ENCODE measurements at places on chromosomes 1 and 21.

DNA sequence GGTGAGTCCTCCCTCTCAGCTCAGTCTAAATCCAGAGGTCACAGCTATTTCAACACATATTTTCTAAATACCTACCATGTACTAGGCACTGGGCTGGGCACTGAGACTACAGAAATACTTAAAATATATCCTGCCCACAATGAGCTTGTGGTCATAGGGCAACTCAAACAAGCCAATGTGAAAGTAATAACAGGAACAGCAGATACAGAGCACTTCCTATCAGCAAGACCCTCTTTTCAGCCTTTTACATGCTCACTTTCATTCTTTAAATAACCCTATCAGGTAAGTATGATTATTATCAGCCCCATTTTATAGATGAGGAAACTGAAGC is 71.9 kb downstream of the CD34 start:
- DNase-seq, result no peak

DNA sequence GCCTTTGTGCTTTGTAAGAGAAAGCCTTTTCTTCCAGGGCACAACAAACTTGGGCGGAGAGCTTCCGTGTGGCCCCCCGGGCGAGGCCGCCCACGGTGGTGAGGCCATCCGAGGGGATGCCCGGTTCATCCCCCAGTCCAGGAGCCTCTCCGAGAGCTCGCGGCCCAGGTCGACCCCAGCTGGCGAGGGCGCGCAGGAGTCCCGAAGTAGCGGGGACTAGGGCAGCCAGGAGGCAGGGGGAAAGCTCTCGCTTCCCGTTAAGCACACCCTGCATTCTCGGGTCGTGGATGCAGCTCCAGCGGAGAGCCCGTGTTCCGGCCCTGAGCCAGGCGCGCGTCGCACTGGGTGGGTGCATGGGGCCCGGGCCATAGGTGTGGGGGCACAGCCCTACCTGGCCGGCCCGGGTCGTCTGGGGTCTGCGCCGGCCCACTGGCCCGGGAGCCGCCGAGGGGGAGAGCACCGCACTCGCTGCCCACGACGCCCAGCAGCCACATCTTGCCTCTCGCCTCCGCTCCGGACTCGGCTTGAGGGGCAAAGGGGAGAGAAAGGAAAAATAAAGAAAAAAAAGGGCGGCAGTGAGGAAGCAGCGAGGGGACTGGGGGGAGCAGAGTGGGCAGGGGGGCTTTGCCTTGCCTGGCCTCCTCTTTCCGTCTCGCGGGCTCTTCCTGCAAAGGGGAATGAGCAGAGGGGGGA is 1.8 kb downstream of the RNF220 start:
- no peak for DNase-seq

GRCh38 chr1:200369131-200369530 is 40.7 kb downstream of the ZNF281 start:
- DNase-seq, result no peak

DNA sequence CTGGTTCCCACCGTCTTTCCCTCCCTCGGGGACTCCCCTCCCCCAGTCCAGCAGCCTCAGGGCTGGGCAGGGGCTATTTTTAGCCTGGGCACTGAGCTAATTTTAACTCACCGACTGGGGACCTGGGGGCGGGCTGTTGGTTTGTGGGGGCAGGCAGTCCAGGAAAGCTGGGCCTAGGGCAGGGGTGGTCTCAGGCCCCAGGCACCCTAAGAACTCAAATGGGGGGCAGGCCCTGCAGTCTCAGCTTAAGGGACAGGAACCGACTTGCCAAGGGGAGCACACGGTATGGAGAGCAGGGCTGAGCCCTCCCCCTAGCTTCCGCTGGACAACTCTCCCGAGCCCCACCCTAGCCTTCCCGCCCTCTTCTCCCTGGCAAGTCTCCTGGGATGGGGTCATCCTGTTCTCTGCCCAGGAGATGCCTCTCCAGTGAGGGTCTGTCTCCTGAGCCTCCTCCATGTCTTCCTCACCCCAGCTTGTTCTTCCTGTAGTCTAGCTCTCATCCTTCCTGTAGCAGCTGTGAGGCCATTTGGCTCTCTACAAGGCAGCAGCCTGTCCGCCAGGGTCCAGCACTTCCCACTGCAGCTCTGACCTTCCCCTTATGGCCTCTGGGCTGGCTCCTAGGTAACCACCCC is 10.1 kb downstream of the MEF2D start:
- no peak for DNase-seq

GRCh38 chr1:2501041-2501819 is 25.1 kb downstream of the PLCH2 start:
- DNase-seq, result no peak

DNA sequence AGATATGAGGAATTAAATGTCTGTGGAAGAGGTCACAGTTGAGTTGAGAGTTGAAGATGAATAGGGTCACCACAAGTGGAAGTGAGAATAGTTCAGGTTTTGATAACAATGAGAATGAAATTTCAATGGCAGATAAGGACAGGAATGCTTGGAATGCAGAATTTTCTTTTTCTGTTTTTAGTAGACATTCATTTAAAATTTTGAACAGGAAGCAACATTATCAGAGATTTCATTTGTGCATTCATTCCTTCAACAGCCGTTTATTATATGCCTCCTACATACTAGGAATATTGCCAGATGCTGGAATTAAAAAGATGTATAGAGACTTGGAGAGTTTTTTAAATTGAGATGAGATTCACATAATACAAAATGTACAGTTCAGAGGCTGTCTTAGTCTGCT is 126.8 kb downstream of the ITSN1 start:
- DNase-seq, result no peak

GRCh38 chr1:164760569-164760968 is 201.6 kb downstream of the PBX1 start:
- DNase-seq, result no peak

DNA sequence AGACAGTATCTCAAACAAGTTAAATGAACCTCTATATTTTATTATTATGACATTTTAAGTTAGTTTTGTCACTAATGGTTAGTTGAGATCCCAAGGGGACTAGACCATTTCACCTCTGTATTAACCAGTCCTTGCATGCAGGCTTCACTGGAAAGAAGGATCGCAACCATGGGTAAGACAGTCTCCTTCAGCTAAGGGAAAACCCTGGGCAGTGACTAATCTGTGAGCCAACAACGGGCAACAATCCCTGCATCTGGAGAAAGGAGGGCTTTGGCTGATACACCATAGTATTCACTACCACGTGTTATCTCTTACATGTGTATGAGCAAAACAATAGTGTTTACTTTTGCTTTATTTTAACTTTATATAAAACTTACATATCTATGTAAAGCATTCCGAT is 708.8 kb upstream of the CHRM3 start:
- DNase-seq, result no peak

DNA sequence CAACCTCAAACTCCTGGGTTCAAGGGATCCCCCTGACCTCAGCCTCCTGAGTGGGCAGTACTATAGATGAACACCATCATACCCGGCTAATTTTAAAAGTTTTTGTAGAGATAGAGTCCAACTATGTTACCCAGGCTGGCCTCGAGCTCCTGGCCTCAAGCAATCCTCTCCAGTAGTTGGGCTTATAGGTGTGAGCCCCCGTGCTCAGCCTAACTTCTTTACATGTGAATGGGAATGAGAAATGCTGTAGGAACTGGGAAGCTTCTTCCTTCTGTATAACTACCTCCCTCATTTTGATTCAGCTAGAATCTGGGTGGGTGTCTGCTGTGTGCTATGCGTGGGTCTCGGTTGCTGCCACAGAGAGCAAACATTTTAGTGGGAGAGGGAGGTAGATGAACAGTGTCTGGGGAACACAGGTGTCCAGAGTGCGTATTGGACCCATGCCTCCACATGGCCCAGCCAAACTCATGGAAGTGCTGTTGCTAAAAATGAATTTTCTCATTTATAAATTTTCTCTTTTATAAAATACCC is 150.6 kb downstream of the NOS1AP start:
- no peak for DNase-seq

- DNase-seq, result no peak
These were observed 13.0 kb upstream of the GUCA2A start for GRCh38 chr1:42177541-42177981.

GRCh38 chr1:86515597-86515996 is 31.3 kb upstream of the CLCA4 start:
- DNase-seq, result no peak

DNA sequence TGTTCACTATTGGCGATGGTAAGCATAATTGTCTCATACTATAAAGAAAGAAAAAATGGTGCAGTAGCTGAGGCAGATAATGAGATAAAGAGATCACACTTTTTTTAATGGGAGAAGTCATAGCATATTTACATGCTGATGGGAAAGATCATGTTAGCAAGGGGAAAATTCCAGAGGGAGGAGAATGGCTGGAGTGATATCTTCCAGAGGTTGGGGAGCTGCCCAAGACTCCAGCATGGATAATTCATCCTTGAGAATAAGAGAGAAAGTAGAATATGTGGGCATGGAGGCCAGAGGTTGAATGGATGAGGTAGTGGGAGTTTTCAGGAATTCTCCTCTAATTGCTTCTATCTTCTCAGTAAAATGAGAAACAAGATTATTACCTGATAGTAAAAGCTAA is 45.8 kb upstream of the RGS1 start:
- no peak for DNase-seq

DNA sequence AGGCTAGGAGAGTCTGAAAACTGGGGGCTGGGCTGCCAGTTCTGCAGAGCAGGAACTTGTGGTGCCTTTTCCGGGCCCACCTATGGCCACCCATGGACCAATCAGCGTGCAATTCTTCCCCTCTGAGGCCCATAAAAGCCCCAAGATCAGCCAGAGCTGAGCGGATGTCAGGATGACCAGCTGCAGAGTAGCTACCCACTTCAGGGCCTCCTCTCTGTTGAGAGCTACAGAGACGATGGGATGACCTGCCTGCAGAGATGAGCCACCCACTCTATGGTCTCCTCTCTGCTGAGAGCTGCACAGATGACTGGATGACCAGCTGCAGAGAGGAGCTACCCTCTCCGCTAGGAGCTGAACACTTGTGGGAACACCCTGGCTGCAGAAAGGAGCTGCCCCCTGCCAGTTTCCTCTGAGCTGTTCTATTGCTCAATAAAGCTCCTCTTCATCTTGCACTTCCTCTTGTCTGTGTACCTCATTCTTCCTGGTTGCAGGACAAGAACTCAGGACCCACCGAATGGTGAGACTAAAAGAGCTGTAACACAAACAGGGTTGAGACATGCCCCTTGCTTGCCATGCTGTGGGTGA is 12.8 kb upstream of the AADACL4 start:
- no peak for DNase-seq

GRCh38 chr1:37040261-37040660 is 5.9 kb upstream of the GRIK3 start:
- no peak for DNase-seq

GRCh38 chr1:170735366-170736263 is 71.7 kb downstream of the PRRX1 start:
- no peak for DNase-seq
